ENCODE measurements at places on chromosomes 5 and 9.

DNA sequence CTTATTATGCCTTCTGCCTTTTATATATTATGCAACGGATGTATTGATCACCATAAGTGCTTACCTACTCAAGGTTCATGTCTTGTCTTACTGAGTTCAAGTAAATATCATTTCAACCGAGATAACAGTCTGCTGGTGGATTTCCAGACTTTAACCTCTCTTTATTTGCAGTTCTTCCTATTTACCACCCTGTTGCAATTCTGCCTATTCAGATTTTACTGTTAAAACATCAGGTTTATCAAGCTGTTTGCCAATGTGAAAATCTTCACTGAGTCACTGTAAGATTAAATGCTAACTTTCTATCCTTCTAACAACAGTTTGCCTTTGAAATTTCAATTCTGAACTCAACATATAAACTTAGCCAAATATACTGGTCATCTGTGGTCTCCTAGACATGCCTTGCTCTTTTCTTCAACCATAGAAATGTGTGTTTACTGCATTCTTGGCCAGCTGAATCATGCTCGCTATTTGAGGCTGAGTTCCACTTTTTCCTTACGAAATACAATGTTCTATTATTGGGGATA, 471.7 kb upstream of the RORB start:
- DNase-seq = no peak

GRCh38 chr5:19790829-19791466, 197.1 kb downstream of the CDH18 start:
- no peak for DNase-seq

DNA sequence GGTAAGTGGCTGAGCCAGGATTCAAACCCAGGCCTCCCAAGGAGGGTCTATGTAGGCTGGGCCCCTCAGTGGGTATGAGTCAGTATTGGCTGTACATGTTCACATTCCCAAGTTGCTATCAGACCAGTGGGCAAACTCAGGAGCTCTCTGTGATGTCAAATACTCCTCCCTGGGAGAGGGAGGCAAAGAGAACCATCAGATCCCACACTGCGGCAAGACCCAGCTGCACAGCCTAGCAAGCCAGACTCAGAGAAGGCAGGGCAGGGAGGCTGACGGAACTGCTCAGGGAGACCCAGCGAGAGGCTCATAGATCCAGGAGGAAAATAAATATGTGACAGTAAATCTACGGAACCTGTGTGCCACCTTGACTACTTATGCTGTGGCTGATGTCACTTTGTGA, 42.6 kb upstream of the SAP30L start:
- no peak for DNase-seq

DNA sequence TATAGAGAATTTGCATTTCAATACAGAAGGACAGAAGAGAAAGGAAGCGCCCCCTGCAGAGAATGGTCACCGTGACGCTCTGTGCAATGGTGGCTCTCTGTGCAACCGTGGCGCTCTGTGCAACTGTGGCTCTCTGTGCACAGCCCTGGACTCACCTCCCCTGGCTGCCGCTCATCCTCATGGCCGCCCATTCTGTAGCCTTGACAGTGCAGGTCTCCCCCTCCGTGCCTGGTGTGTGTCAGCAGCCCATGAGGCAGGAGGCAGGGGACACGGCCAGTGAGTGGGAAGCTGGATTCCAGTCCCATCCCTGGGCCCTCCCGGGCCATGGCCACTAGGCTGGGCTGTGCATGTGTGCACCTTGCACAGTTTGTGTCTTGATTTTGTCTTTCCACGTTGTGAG, 12.0 kb downstream of the EXOC3 start:
- DNase-seq = no peak

DNA sequence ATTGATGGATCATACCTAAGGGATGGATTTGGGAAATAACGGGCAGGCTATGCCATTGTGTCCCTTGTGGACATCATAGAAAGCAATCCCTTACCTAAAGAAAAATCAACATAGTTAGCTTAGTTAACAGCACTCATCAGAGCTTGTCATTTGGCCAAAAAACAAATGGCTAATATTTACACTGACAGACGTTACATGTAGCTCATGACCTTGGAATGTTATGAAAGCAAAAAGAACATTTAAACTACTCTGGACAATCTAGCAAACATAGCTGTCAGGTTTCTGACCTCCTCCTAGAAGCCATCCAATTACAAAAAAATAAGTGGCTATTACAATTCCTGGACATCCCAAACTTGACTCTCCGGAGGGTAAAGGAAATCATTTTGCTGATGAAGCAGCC, 23.8 kb downstream of the TMEM232 start:
- DNase-seq = no peak

DNA sequence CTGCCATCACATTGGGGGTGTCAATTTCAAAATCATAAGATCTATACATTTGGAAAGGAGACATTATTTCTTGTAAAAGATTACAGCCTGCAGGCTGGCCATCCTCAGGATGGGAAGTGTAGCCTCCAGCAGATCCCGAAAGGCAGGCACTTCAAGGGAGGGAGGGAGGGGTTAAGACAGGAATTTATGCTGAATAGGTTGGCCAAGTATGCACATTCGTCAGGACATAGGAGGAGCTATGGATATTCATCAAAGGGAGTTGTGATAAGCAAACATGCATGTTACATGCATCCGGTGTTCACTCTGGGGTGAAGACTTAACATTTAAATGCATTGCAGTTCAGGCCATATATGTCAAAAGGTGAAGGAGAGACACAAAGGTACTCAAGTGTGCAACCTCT, 119.4 kb downstream of the CEP120 start:
- DNase-seq = no peak

DNA sequence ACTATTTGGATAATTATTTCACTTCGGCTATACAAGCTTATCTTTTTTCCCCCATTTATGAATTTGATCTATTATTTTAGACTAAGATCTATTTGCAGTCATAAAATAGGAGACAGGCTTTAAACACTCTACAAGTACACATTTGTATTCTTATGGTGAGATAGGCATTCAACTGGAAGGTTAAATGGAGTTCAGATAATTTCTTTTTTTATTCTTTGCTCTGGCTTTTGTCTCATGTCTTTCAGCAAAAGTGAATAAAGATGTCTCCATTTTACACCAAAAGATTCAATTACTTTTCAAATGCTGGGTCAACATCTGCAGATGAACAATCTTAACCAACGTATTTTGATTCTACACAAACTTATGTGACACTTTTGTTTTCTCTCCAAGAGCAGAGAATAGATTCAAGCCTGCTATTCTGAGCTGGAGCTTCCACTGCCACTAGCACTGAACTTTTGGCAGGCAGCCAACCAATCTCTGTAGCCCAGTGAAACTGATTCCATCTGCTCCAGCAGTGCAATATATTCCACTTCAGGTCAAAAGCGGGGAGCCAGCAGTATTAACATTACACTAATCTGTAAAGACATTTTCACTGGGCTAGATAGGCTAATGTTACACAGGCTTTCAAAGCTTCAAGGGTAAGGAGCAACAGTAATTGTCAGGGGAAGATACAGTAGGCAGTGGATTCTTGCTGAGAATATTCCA, 452.0 kb upstream of the ZNF608 start:
- no peak for DNase-seq

GRCh38 chr5:61409568-61409967, 77.5 kb downstream of the ZSWIM6 start:
- no peak for DNase-seq

GRCh38 chr5:123186771-123187170, 97.7 kb downstream of the PRDM6 start:
- no peak for DNase-seq

DNA sequence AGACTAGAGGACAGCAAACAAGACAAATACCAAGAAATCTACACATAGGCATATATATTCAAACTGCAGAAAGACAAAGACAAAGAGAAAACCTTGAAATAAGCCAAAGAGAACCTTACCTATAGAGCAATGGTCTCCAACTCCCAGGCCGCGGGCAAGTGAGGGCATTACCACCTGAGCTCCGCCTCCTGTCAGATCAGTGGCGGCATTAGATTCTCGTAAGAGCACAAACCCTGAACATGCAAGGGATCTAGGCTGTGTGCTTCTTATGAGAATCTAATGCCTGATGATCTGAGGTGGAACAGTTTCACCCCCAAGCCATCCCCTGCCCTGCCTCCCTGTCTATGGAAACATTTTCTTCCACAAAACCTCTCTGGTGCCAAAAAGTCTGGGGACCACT, 101.0 kb upstream of the MRPS30 start:
- no peak for DNase-seq

DNA sequence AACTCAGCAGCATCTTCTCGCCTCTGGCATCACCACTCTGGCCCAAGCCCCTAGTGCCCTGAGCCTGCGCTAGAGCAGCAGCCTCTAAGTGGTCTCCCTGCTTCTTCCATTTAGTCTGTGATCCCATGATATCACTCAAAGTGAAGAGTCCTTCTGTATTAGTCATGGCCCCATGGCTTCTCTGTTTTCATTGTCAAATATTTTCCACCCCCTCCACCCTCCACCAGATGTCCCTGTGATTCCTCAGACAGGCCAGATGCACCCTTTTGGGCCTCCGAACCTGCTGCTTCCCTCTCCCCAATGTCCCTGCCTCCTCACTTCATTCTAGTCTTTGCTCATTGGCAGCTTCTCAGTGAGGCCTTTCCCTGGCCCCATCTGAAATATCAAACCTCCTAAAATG, 299.2 kb downstream of the SPOCK1 start:
- no peak for DNase-seq

DNA sequence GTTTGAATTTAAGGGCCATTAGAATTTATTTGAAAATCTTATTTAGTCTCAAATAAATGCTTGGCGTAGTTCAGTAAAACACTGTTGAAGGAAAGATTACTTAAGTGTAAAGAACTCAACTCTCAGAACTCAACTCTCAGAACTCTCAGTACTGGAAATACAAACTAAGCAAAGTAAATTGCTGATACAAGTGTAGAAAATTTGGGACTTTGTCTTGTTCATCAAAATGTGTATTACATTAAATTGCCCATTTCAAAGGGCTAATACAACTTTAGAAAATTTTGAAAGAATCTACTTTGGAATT, 99.4 kb downstream of the CSNK1G3 start:
- DNase-seq = no peak

- DNase-seq = no peak
These were observed 5.1 kb downstream of the MYMK start for GRCh38 chr9:133519693-133520092.

GRCh38 chr5:132423438-132423898, 54.0 kb downstream of the SLC22A5 start:
- DNase-seq = no peak

DNA sequence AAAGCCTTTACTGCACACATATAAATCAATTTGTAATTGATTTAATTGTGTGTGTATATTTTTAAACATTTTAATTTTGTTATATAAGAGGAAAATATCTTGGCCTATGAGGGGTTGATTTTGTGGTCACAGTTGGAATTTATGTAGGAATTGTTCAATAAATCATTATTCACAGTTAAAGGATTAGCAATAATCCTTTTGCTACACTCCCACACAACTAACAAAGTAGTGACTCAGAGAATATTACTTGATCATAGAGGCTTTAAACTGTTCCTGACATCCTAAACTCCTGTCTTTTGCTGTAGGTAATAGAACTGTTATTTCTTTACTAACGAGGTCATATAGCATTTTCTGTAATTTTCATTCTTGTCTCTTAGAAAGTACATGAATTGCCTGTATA, 95.5 kb downstream of the ZCCHC7 start:
- DNase-seq = no peak

GRCh38 chr5:102911973-102912372, 156.9 kb downstream of the PAM start:
- DNase-seq = no peak

GRCh38 chr5:59798862-59799667, 94.5 kb downstream of the PDE4D start:
- DNase-seq = no peak

DNA sequence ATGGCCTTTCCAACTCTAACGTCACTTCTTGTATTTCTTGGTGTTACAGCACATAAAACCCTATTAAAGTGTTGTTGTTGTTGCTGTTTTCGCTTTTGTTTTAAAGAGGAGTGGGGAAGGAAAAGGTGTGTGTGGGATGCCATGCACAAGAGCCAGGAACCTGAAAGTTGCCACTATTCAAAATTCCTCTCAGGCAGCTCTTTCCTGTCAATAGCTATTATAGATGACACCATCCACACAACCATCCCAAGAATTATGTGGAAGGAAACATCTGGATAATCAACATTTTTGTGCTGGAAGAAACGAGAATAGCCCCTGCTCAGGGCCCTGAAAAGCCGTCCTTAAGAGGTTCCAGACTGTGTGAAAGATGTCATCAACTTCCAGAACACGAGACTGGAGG, 79.3 kb downstream of the SHB start:
- no peak for DNase-seq

GRCh38 chr5:15627109-15627508, 127.1 kb downstream of the FBXL7 start:
- DNase-seq = no peak

- DNase-seq = no peak
These were observed 339.5 kb upstream of the ISL1 start for GRCh38 chr5:51043745-51044144.

- DNase-seq = no peak
These were observed 152.9 kb upstream of the GNA14 start for GRCh38 chr9:77800924-77801551.

- DNase-seq = no peak
These were observed 263.9 kb upstream of the NR4A3 start for GRCh38 chr9:99557816-99558215.

DNA sequence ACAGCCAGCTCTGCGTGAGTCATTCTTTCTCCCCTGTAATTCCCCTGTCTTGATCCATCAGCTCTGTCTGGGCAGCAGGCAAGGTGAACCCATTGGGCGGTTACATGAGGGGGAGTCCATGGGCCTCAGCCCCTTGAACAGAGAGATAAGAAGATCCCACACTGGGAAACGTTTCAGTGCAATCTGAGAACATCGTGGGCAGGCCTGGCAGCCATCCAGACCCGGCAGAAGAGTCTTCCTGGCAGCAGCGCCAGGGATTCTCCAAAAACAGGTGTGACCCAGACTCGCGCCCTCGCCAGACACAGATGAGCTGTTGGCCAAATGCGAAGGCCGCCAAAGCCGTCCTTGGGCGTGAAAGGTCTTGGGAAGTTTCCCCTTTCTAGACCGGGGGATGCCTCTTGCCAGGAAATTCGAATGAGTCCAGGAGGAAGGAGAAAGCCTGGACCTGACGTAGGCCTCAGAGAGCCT, 6.4 kb upstream of the SLC12A7 start:
- DNase-seq = no peak

- DNase-seq = no peak
These were observed 348.3 kb upstream of the CDH6 start for GRCh38 chr5:30845194-30845593.

DNA sequence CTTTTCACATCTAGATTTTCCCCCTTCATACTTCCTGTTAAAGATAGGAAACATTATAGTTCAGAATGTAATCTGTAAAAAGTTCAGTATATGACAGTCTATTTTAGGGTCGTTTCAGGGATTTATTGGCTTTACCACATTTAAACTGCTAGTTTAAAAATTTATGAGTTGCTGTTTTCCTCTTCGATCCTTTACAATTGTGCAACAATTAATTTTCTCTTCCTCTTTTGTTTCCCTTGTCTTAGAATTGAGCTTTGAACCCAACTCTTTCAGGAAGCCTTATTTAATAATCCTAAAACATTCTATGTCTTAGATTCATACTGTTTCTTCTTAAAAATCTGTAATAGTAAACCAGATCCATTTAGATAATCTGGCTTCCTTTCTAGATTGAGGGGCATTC, 16.4 kb downstream of the ZSWIM6 start:
- no peak for DNase-seq

GRCh38 chr5:134614450-134615085, 18.1 kb downstream of the SAR1B start:
- no peak for DNase-seq
